ENCODE measurements at places on chromosomes 16 and 17.

DNA sequence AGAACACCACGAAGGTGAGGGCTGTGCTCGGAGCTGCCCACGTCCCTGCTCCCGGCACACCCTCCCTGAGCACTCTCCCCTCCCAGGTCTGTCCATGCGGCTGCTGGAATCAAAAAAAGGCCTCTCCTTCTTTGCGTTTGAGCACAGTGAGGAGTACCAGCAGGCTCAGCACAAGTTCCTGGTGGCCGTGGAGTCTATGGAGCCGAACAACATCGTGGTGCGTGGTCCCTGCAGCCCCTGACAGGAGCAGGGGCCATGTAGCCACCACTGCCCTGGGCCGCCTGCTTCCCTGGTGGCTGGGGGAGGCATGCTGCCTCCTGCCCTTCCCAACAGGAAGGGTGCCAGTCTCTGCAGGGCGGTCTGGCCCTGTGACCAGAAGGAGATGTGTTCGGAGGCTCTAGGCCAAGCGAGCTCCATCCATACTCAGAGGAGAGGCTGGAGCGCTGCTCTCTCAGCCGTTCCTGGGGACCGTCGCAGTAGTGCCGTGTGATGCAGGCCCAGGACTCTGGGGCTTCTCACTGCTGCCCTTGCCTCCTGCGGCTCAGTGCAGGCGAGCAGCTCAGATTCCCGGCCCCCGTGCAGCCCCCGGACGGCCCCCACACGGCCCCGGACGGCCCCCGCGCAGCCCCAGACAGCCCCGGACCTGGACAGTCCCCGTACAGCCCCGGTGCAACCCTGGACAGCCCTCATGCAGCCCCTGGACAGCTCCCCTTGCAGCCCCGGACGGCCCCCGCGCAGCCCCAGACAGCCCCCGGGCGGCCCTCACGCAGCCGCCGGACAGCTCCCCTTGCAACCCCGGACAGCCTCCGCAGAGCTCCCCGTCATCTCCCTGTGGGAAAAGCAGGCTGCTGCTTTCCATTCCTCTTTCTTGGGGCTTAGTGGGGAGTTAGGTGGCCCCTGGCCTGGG is 20.5 kb downstream of the TCF25 start:
- DNase-seq = no peak

DNA sequence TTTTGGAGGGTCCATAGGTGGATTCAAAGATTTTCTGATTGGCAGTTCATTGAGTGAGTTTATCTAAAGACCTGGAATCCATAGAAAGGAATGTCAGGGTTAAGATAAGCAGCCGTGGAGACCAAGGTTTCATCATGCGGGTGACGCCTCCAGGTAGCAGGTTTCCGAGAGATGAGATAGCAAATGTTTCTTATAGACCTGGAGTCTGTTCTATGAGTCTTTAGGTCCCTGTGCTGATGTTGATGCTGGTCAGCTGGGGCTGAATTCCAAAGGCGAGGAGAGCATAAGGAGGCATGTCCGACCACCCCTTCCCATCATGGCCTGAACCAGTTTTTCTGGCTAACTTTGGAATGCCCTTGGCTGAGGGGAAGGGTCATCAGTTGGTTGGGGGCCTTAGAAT is 80.2 kb downstream of the RAP1GAP2 start:
- no peak for DNase-seq

DNA sequence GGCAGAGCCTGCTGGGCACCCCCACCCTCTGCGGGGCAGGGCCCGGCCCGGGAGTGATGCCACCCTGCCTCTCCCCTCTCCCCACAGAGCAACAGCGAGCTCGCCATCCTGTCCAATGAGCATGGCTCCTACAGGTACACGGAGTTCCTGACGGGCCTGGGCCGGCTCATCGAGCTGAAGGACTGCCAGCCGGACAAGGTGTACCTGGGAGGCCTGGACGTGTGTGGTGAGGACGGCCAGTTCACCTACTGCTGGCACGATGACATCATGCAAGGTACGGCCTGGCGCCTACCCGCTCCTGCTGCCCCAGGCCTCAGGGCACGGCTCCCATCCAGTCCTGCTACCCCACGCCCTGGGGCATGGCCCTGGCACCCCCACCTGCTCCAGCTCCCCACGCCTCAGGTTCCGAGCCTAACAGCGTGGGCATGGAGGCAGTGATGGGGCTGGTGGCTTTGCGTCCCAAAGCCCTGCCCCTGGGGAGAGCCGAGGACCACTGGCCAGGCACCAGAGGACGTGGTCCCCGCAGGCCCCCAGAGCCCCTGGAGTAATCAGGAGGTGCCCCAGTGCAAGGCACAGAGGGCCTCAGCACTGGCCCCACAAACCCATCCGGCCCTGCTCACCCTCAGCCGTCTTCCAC is 38.4 kb downstream of the TSC2 start:
- no peak for DNase-seq

DNA sequence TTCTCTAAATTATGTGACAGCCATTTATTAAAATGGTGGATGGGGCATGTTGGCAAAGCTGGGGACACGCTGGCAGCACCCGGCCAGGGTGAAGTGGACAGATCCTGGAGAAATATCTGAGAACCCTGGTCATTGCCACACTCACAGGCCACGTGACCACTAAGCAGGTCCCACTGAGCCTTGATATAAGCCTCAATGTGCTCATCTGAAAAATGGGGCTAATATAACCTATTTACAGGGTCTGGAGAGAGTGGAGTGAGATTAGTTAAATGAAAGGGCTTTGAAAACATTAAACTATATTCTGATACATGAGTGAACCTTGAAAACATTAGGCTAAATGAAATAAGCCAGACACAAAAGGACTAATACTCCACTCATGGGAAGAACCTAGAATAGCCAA is 108.9 kb downstream of the RBFOX3 start:
- no peak for DNase-seq

DNA sequence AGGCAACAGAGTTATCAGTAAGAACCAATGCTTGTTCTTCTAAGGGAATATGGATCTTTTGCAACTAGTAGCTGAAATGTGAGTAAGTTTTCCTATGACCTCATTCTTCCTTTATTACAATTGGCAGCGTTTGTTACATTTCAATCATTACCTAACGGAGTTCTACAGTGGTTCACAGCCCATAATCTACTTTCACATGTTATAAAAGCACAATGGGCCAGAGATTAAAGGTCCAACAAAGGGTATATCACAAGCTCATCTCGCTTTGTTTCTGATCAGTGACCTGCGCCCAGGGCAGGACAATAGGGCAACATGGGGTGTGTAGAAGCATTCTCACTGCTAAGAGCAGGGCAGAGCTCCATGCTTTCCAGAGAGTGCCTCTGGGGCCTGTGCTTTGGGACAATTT is 279.9 kb upstream of the DYNLRB2 start:
- DNase-seq = no peak

- peak; percentile 83 for DNase-seq
Observed at GRCh38 chr17:81386646-81387099, 8.6 kb upstream of the BAHCC1 start.

- no peak for DNase-seq
Observed at GRCh38 chr17:62805234-62805633, 2.9 kb downstream of the MARCHF10 start.

- no peak for DNase-seq
Observed at GRCh38 chr16:70746040-70746707, 54.8 kb downstream of the VAC14 start.

DNA sequence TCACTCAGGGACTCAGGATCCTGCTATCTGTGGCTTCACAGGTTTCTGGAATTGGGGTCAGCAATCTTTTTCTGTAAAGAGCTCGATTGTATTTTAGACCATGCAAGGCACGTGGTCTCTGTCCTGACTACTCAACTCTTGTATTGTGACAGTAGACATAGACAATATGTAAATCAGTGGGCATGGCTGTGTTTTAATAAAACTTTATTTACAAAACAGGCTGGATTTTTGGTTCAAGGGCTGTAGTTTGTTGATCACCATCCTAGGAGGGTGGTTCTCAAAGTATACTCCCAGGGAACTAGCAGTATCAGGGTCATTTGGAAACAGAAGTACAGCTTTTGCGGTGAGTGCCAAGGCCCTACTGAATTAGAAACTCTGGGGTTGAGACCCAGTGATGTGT is 108.2 kb upstream of the CRHR1 start:
- DNase-seq = no peak

- DNase-seq = no peak
Observed at GRCh38 chr16:48500981-48501380, 109.0 kb downstream of the N4BP1 start.

DNA sequence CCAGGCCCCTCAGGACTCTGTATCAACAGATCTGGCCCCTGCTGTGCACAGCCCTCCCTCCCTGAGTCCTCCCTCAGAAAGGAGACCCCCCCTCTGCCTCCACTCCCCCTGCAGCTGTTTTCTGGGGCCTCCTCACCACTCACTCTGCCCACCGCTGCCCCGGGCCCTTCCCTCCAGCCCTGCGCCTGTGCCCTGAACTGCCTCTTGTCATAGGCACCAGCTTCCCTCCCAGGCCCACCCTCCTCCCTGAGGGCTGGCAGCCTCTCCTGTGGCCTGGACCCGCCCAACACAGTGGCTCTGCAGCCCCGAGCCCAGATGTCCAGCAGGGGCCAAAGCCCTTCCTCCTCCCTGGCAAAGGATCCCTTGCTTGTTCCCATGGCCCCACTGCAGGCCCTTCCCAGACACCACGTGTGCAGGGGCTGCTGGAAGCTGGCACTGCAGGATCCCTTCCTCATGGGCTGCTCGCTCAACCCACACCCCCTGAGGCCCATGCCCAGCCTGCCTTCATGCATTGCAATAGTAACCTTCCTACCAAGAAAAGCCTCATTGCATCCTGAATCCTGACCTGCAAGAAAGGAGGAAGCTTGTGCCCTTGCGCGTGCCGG is 25.8 kb downstream of the GNPTG start:
- DNase-seq = peak; percentile 53

- no peak for DNase-seq
Observed at GRCh38 chr17:58966208-58966607, 140.5 kb downstream of the TRIM37 start.

- no peak for DNase-seq
Observed at GRCh38 chr17:77556383-77557061, 402.0 kb upstream of the TNRC6C start.

- DNase-seq = peak; percentile 29
Observed at GRCh38 chr17:28612936-28613872, 781 bp downstream of the RSKR start.

GRCh38 chr16:49972280-49972679 is 52.7 kb upstream of the CNEP1R1 start:
- DNase-seq = no peak

GRCh38 chr17:58391302-58391984 is 25.9 kb downstream of the RNF43 start:
- no peak for DNase-seq

DNA sequence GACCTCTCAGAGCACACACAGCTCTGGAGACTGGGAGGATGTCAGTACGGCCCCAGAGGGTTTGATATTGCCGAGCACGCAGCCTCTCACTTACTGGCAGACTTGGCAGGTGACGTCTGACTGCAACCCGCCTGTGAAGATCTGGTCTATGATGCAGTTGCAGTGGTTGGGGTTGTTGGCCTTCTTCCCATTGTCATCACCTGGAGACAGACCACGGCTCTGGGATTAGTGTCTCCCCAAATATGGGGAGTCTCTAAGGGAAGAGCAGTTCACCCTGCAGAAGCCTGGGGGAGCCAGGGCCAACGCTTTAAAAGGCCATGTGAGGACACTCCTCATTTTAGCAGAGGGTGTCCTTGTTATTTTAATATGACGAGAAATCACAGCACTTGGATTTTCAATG is 30.1 kb downstream of the USP22 start:
- no peak for DNase-seq

GRCh38 chr17:19461116-19461515 is 50.1 kb downstream of the RNF112 start:
- peak; percentile 72 for DNase-seq

- DNase-seq = no peak
Observed at GRCh38 chr16:85259832-85260167, 147.5 kb upstream of the CIBAR2 start.

GRCh38 chr16:30985401-30986128 is 558 bp downstream of the HSD3B7 start:
- DNase-seq = no peak

- peak; percentile 86 for DNase-seq
Observed at GRCh38 chr16:57091975-57092785, at the start of gene CPNE2. Gene CPNE2 (plus strand): TSS chr16:57092583. CDS start chr16:57110743, 18,160 bp downstream.

GRCh38 chr16:79295162-79295561 is 305.4 kb downstream of the MAF start:
- no peak for DNase-seq

DNA sequence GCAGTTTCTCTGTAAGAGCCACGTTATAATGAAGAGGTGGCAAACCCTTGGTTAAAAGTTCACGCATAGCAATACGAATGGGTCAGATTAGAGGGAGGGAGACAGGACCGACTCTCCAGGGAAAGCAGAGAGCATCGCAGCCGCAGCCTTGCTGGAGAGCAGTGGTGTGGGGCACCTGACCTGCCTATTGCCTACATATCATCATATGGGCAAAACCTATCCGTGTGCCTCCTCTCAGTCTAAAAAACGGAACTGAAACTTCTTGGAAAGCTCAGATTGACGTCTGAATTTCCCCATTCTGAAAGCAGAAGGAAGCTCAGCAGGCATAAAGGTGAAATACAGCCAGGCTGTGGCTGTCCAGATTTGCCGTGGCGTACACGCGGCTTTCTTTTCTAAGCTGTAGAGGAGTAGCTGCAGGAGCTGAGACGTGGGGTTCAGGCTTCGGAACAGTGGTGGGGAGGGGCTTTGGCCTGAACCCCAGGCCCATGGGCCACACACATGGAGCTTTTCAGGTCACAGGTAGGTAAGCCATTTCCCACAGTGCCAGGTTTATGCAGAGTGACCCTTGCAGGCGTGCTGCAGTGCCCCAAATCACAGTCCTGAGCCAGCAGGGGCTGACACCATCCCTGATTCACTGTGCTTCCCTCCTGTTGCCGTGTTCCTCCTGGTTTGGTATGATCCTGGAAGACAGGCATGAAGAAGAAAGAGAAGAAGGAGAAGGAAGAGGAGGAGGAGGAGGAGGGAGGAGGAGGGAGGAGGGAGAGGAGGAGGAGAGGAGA is 41.6 kb upstream of the TNRC6C start:
- DNase-seq = no peak

- no peak for DNase-seq
Observed at GRCh38 chr16:89858973-89859614, 14.3 kb upstream of the TCF25 start.

GRCh38 chr16:74268372-74268782 is 28.2 kb upstream of the PSMD7 start:
- DNase-seq = no peak

- DNase-seq = no peak
Observed at GRCh38 chr17:80892900-80893603, 98.6 kb upstream of the CHMP6 start.

GRCh38 chr17:40333781-40334448 is 24.9 kb downstream of the RARA start:
- DNase-seq = no peak

DNA sequence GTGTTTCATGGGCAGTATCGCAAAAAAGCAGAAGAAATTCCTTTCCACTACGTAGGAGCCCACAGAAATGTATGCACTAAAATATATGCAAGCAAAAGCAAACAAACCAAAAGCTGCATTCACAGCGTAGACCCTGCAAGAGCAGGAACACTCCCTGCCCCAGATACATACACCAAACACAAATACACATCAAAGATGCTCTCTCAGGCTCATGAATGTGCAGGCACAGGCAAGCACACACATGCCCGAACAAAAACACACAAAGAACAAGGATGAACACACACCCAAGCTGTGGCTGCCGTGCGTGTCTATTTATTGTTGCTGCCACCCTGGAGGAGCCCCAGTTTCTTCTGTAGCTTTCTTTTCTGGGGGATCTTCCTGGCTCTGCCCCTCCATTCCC is 1.7 kb downstream of the NUPR1 start:
- DNase-seq = no peak

GRCh38 chr17:19877364-19877945 is 9.7 kb upstream of the ULK2 start:
- DNase-seq = no peak

- DNase-seq = no peak
Observed at GRCh38 chr16:70686376-70687101, 686 bp upstream of the MTSS2 start.

- DNase-seq = no peak
Observed at GRCh38 chr17:34154961-34155730, 99.9 kb upstream of the CCL2 start.

All from globus pallidus (tissue), 1 donor.